HEK293T (cell line): ENCODE measurements at places on chromosomes 5 and 9.

DNA sequence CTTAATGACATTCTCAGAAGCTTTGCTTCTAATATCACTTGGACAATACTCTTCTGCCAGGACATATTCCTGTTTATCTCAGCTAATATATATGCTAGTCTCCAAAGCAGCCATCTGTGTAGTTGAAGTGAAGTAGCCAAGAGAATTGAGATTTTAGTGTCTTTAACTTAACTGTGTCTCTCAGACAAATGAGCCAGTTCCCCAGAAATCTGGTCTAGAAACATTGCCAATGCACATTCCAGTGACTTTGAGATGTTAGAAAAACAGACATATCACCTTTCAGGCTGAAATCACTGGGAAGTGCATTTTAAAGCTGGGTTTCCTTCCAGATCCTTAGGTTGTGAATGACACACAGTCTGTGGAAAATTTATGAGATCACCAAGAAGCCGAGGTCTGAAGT, 114.6 kb downstream of the MTX3 start:
- DNase-seq: no peak

DNA sequence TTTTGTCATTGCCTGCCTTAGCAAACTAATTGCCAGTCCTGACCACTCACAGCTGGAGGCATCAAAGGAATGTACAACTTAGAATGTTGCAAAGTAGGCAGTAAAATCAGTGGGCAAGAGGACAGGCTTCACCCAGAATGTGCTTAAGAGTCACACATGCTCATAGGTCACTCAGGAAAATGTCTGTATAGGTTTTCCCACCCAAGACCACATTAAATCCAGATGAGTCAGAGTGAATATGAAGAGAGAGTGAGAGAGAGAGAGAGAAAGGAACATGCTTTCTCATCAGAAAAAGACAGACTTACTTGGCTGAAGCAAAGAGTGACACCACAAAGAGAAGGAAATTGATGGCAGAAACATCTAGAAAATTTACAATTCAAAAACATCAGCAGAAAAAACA, 37.9 kb downstream of the PLEKHG4B start:
- no peak for DNase-seq

DNA sequence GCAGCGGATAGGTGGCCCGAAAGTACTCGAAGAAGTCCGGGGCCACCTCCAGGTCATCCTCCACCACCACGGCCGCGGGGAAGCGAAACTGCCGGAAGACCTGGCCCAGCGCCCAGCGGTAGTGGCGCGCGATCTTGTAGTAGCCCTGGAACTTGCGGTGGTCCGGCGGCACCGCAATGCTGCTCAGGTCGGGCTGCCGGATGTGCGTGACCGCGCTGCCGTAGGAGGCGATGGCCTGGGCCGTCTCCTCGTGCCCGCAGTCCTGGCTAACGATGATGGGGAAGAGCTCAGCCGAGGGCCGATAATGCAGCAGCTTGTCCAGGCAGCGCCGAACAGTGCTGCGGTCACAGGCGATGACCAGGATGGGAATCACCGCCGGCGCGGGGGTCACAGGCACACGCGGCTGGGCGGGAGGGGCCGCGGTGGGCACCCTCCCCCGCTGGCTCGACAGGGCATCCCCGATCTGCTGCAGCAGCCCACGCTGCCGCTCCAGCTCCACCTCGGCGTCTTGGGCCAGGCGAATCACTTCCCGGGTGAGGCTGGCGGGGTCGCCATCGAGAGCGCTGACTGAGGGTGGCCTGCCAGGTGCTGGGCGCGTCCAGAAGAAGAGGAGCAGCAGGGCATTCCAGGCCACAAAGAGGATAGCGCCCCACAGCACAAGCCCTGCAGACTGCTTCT, 10.2 kb downstream of the MGAT1 start:
- DNase-seq: no peak

- DNase-seq: no peak
Observed at GRCh38 chr5:128870923-128871322, 94.4 kb upstream of the SLC27A6 start.

DNA sequence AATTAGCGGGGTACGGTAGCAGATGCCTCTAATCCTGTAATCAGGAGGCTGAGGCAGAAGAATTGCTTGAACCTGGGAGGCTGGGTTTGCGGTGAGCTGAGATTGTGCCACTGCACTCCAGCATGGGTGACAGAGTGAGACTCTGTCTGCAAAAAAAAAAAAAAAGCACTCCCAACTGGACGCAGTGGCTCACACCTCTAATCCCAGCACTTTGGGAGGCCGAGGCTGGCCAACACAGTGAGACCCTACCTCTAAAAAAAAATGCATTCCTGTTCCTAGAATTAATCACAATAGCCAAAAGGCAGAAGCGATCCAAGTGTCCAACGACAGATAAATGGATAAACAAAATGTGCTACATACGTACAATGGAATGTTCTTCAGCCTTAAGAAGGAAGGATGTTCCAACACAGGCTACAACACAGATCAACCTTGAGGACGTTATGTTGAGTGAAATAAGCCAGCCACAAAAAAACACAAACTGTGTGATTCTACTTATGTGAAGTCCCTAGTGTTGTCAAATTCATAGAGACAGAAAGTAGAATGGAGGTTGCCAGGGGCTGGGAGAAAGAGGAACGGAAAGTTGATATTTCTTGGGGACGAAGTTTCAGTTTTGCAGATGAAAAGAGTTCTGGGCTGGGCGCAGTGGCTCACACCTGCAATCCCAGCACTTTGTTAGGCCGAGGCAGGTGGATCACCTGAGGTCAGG, 13.8 kb downstream of the FAM78A start:
- DNase-seq: no peak

GRCh38 chr5:1292846-1293415, 1.9 kb downstream of the TERT start:
- DNase-seq: no peak

- peak; percentile 55 for DNase-seq
Observed at GRCh38 chr5:54904425-54904824, 81.0 kb downstream of the ESM1 start.

- no peak for DNase-seq
Observed at GRCh38 chr5:157509093-157509492, 49.1 kb downstream of the NIPAL4 start.

DNA sequence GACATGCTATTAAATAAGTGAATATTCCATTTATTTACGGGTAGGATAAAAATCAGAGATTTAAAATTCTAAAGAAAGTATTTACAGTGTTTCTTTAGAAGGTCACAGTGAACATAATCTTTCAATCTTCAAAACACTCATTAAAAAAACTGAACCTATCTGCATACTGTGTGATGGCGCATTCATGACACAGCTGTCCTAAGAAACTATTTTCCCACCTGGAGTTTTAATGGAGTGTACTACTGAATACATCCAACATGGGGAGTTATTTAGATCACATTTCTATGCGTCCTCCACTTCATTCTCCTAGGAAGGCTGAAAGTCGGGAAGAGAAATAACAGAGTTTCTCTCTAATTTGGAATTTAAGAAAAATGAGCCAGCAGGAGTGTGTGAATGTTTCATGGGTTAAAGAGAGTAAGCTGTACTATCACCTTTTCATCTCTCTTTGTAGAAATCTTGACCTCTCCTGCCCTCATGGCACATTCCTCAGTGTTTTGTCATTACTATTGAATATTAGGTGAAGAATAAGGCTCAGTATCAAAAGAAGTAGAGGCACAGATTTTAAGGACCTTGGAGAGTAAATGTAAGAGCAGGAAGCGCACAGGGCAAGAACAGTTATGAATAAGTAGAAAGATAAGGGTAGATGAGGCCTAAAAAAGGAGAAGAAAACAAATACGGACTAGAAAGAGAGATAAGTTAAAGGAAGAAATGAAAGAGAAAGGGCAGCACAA, 551.2 kb upstream of the TUSC1 start:
- no peak for DNase-seq

GRCh38 chr5:147448766-147449165, 61.1 kb downstream of the DPYSL3 start:
- DNase-seq: no peak

GRCh38 chr9:121484651-121485446, 14.8 kb downstream of the GGTA1 start:
- no peak for DNase-seq

DNA sequence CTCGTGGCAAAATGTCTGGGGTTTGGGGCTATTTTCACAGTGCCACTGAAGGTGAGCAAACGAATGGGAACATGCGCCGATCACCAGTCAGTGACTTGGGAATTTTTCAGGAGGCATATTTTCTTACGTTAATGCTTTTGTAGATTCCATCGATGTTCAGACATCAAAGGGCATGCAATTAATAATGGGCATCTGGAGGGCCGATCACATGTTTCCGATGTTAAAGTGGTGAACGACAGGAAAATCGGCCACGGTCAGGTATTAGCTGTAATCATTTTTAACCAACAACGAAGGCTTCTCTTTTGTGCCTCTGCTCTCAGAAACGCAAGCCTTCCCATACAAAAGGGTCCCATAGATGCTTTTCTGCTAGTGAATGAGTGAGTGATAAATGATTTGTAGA, 155.0 kb upstream of the PITX1 start:
- no peak for DNase-seq

DNA sequence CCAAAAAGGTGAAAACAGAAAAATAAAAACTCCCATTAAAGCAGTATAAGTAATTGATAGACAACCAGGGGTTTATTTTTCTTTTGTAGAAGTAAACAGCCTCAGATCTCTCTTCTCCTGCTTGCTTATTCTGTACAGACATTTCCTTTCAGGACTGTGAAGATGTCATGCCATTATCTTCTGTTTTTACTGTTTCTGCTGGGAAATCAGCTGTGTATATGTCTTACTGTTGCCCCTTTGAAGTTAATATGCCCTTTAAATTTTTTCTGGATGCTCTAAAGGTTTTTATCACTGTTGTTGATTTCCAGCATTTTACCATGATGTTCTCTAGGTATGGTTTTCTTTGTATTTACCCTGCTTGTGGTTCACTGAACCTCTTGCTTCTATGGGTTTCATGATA, 199.5 kb downstream of the NXNL2 start:
- DNase-seq: no peak

GRCh38 chr5:139148986-139149385, 49.2 kb downstream of the SIL1 start:
- DNase-seq: no peak

DNA sequence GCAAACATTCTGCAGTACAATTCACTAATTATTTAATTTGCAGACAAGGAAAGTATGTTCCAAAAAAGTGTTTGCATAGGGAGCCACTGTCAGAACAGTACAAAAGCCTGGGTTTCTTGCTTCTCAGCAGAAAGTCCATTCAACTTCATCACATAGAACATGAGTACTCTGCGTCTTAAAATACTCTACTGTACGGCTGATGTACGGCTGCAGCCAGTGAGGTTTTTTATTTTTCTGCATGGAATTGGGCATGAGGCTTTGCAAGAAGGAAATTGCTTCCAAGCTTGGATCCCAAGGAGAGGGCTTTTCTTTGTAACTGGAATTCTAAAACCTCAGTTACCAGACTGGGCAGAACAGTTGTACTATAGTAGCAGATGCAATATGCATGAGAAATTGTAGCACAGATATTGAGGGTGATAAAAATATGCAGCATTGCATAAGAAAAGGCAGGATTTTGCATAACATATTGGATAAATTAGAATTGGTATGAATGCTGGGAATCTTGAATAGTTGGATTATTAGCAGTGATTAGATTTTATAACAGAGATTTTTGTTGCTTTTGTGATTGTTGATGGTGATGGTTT, 178.1 kb upstream of the CDH9 start:
- no peak for DNase-seq

DNA sequence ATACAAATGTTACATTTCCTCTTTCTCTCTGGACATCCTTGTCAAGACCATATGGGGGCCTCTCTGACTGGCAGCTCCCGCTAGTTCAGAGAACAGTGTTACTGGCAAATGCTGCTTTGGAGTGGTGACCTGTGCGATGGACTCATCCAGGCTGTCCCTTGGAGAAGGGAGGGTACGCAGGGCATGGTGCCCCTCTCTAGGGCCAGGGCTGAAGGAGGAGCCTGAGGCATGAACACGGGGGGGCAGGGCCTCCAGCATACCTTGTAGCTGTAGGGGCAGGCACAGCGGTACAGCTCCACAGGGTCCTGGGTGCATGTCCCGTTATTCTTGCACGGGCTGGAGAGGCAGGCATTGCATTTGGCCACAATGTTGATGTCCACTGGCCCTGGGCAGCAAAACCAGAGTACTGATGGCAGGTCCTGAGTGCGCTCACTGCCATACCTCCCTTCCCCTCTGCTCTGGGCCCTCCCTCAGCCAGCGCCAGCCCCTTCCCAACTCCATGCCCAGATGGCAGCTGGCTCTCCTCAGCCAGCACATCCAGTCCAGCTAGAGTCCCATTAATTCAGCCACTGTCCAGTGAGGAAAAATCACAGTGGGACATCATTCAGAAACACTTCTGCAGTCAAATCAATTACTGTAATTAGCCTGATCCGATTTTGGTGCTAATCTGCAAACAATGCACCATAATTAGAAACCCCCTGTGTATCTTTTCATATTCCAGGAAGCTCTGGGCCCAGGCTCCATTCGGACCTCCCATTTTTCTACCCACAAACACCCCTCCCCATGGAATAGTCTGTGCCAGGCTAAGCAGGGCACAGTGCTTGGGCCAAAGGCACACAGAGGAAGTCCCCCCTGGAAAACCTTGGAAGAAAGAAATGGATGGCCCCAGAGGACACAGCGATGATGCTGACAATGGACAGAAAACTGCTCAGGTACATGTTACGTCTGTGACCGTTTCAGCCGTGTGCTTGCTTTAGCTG, 128.8 kb upstream of the PANK3 start:
- no peak for DNase-seq

DNA sequence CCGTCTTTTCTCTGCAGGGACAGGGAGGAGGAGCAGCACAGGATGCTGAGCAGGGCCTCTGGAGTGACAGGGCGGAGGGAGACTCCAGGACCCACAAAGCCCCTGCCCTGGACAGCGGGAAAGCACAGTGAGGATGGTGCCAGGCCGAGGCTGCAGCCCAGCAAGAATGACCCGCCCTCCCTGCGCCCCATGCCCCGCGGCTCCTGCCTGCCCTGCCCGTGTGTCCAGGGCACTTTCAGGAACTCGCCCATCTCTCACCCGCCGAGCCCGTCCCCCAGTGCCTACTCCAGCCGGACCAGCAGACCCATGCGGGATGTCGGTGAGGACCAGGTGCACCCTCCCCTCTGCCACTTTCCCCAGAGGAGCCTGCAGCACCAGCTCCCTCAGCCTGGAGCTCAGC, 9.1 kb upstream of the EXOC3 start:
- DNase-seq: no peak

GRCh38 chr5:151492729-151493128, 45.3 kb downstream of the SLC36A1 start:
- DNase-seq: no peak

DNA sequence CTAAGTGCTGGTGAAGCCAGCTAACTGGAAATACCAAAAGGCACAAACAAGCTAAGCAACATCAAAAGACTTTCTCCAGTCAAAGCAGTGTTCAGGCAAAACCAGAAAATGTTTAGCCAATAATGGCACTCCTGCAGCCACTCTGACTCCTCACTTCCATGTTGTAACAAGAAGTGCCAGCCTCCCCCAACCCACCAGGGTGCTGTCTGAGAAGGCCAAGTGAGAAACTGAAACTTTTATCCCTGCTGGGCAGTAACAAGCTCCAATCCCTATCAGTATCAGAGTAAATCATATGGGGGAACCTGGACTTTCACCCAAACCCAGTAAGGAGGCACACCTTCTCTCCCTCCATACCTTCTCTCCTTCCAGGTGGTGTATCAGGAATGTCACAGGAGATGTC, 414.8 kb upstream of the NMUR2 start:
- DNase-seq: no peak

GRCh38 chr5:154945695-154946301, 4.9 kb downstream of the MRPL22 start:
- DNase-seq: no peak

GRCh38 chr5:163910226-163910625, 404.8 kb downstream of the MAT2B start:
- DNase-seq: no peak

GRCh38 chr5:55633574-55634208, 78.4 kb downstream of the SLC38A9 start:
- no peak for DNase-seq

- DNase-seq: no peak
Observed at GRCh38 chr5:54388409-54388808, 67.1 kb upstream of the HSPB3 start.
